ENCODE measurements at places on chromosomes 13 and 19. TPM values are rescaled to one million over a fixed set of nuclear protein-coding genes. Genes with fewer than 3 reads are reported as not detected.

DNA sequence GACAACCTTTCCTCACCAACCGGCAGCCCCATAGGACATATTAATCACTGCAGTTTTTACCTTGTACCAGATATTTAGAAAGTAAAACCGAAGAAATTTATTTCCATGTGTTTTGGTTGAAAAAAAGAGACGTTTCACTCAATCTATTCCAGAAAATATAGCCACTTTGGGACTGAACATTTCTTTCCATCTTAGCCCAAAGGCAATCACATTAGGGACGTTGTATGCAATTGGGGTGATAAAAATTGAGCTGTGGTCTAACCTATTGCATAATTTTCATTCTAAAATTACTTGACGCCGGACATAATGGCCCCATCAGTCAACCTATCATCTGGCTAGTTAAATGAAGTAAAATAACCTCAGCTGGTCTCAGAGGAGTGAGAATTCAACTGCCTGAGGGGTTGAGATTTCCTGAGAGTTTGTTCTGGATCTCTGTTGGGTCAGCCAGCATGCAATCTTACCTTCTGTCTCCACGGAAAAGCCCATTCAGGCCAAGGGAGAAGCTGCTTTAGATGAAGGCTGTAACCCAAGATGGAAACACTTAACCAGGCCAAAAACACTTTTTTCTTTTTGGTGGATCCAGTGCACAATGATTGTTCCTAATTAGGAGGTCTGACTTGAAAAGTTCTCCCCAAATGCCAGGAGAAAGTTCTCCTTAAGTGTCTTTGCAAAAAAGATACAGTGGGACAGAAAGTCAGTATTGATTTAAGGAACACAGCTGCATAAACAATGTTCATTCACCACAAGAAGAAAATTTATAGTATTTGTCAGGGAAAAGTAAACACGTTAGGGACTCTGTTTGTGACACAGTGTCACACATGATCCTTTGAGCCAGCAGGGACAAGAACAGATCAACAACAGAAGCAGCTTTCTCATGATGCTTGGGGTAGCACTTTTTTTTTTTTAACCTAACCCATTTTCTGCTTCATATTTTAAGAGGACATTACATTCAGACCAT lies 34.1 kb downstream of the DLEU7 start:
- no peak for DNase-seq

DNA sequence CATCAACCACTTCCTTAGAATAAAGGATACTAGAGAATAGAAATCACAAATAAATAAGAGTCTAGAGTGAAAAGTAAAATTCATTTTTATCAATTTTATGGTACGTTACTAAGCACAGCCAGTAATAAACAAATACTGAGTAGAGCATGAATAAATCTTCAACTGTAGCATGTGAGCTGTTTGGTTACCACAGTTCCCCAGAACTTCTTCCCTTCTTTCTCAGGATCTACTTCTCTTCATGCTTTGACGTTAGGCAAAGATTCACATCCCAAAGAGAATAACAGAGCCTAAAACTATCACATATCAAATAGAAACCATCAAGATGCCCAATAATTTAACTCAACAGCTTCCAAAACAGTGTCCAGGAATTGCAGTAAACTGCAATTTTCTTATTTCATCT lies 7.4 kb downstream of the RUBCNL start:
- no peak for DNase-seq

- no peak for DNase-seq
Observed at GRCh38 chr13:18959229-18959628, 222.4 kb downstream of the TUBA3C start.

DNA sequence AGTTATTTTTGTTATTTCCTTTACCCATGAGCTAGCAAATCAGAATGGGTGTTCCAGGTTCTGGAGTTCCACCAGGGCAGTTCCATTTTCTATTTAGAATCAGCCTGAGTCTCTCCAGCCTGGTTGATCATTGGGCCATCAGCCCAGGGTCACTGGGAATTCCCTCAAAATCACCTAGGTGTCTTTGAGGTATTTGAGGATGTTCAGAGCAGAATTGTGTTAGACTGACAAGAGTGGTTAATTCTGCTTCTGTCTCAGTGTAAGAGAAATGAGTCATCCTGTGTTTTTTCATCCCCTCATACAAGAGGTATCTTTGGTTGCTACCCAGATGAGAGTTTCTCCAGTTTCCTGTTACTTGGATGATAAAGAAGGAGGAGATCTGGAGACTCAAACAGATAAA lies 11.7 kb downstream of the ZNF66 start:
- DNase-seq = no peak

Gene HRC
- 7.2 TPM for total RNA-seq

Gene ZNF428
- 160 TPM for total RNA-seq

Gene CYP2A7
- not detected for total RNA-seq

DNA sequence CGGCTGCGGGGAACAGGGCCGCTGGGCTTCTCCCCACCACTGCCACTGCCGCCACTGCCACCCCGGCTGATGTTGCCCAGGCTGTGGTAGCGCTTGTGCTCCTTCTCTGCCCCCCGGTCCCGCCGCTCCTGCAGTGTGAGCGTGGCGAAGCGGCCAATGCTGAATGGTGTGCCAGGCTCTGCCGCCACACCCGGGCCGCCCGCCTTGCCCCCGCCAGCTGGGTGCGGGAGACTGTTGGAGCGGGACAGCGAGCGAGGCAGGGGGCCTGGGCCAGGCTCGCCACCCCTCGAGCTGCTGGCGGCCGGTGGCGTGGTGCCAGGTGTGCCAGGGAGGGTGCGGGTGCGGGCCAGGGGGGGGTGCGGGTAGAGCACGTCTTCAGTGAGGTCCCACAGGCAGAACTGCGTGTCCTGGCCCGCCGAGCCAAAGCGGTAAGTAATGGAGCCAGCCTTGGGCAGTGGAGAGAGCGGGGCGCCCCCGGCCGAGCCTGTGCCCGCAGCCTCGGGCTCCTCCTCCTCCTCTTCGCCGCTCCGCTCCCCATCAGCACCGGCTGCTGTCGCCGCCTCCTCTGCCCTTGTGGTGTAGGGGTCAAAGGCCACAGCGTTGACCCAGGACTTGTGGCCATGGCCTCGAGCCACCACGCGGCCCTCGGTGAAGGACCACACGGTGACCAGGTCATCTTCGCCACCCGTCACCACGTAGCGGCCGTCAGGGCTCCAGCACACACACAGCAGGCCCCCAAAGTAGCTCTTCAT lies 3.7 kb upstream of the DMPK start:
- DNase-seq = no peak

GRCh38 chr13:40562975-40563349 lies 103.5 kb downstream of the FOXO1 start:
- DNase-seq = no peak

DNA sequence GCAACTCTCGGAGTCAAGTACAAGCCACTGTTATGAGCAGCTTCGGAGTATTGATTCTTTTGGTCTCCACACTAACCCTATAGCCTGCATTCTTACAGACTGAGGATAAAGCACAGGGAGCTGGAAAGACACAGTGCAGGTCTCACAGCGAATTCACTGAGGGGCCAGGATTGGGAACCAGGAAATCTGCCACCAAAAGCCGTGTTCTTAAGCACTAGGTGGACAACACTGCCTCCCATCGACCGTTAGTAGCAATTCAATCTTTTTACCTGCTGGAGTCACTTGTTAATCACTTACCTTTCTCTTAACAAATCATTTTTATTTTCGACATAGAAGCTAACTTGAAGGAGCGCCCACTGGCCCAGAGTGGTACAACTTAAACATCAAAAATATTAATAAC lies 6.3 kb downstream of the PMIS2 start:
- peak; percentile 77 for DNase-seq

DNA sequence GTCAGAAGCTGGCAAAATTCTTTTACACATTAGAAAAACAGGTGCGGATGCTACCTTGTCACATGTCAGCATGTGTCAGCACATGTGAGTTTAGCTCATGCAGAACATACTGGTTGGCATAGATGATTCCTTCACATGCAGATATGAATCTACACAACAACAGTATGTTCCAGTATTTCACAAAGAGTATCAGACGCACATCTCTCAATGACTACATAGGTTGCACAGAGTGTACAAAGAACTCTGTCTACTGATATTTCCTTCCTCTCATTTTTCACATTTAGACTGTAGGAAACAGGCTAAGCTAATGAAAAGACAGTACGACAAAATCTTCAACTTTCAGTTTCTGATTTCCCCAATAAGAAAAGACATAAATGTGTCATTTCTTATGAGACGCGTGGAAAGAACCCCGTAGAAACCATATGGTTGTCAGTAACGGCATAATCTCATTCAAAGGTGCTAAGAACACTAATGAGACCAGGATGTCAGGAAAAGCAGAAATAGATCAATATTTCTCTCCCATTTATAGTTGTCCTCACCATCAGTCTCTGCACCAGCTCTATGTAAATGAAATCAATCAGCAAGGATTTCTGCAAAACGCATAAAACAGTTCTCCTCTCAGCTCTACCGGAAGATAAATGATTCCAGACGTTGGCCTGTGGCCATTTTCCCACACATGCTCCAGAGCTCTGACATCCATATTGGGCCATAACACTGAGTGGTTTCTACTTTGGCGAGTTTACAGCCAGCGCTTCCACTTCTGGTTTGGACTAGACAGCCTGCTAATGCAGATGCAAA lies 81.2 kb downstream of the STARD13 start:
- DNase-seq = no peak

Gene ADPRHL1
- total RNA-seq = 2.3 TPM

Gene PCDH9
- total RNA-seq = not detected

DNA sequence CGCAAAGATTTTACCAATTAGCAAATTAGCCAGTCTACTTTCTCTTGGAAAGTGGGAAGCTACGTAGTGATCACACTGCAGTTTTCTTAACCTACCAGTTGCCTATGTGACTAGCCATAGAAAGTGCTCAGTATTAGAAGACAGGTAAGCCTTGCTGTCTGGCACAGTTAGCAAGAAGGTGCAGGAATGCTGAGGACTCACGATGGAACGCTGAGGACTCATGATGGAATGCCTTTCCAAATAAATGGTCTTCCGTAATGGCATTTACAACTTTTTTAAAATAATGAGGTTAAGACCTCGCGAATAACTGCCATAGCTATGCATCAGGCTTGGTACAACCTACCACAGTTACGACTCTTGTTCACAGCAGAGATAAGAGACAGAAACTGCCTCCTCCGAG lies 1645.6 kb upstream of the MIR17HG start:
- DNase-seq = no peak

DNA sequence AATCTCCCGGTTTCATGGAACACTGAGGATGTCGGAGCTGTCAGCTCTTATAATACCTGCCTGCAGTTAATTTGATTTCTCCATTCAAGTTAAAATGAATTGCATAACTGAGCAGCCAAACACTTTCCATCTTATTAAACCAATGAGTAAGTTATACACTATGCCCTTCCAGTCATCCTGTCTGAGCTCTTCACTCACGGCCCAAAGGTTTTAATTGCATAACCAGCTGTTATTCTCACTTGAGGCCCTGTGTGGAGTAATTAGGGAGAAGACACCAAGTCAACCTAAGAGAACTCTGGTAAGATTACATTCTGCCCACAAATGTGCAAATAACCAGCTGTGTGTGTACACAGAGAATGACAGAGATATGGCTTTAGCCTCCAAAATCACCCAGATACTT lies 303.5 kb downstream of the TBC1D4 start:
- no peak for DNase-seq

DNA sequence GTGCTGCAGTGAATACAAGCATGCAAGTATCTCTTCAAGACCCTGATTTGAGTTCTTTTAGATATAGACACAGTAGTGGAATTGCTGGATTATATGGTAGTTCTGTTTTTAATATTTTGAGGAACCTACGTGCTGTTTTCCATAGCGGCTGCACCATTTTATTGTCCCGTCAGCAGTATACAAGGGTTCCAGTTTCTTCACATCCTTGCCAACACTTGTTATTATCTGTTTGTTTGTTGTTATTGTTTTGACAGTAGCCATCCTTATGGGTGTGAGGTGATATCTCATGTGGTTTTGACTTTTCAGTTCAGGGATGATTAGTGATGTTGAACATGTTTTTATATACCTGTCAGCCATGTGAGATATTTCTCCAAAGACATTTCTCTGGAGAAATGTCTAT lies 53.2 kb downstream of the TNFRSF19 start:
- no peak for DNase-seq

- DNase-seq = no peak
Observed at GRCh38 chr13:43170506-43170905, 147.1 kb downstream of the DNAJC15 start.

DNA sequence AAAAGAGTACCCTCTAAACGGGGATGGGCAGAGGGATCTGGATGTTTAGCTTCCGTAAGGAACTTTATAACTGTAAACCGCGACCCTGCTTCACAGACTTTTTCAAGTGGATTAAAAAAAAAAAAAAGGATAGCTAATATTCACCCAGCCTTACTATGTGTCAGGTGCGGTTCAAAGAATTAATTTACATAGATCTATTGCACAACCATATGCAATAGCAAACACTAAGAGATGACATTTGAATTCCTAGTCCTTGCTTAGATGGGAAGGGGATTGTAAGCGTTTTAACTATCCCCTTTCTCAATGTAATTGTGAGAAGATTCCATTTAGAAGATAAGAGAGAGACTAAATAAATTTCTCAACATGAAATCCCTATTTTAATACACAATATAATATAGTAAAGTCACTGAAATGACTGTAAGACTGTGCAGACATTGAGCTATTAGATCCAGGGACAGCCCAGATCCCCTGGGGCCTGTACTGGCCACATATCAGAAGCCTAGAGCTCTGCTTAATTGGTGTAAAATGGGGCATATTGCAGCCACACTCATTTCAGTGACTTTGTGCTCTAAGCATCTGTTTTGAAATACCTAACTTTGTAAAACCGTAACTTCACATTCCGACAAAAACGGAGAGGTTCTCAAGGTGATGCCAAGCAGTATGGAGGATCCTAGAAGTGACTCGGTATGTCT lies 13.6 kb downstream of the LATS2 start:
- DNase-seq = peak; percentile 35

GRCh38 chr19:18850471-18851375 lies 19.0 kb downstream of the UPF1 start:
- DNase-seq = no peak

- DNase-seq = no peak
Observed at GRCh38 chr13:99970651-99971575, 654 bp downstream of the ZIC5 start.

Gene CEACAM21
- total RNA-seq = 0.12 TPM

- DNase-seq = no peak
Observed at GRCh38 chr13:101493541-101493940, 41.1 kb downstream of the ITGBL1 start.

DNA sequence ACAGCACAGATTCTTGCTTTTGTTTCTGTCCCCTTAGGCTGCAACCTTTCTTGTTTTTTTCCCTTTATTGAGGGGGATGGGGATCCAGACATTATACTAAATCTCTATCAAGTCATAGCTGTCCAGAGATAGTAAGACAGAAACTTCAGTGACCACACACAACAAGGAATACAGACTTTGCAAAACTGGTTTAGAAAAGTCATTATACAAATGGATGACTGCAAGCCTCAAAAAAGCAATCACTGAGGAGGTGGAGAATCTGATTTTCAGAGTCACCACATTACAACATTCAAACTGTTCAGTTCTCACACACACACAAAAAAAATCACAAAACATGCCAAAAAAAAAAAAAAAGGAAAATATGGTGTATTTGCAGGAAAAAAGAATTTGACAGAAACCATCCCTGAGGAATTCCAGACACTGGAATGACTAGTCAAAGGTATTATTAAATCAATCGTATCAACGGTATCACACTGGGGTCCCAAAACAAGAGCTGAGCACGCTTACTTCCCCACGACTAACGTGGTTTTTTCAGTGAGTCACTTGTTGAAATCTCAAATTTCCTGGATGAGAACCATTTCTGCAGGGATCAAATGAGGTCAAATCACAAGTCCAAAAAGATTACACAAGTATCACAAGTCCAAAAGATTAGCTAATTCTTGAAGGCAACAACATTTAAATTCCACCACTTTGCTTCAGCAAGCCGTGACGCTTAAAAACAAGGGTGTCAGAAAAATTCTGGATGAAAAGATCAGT lies 41.2 kb downstream of the USP12 start:
- DNase-seq = no peak
